NCI-H1694 (cell line): ENCODE measurements at places on chromosomes 4 and X.
A peak's percentile ranks its signal among the peaks of the same experiment; 100 is the strongest.

GRCh38 chrX:114338870-114339269 is 245.0 kb upstream of the HTR2C start:
- no peak for DNase-seq

DNA sequence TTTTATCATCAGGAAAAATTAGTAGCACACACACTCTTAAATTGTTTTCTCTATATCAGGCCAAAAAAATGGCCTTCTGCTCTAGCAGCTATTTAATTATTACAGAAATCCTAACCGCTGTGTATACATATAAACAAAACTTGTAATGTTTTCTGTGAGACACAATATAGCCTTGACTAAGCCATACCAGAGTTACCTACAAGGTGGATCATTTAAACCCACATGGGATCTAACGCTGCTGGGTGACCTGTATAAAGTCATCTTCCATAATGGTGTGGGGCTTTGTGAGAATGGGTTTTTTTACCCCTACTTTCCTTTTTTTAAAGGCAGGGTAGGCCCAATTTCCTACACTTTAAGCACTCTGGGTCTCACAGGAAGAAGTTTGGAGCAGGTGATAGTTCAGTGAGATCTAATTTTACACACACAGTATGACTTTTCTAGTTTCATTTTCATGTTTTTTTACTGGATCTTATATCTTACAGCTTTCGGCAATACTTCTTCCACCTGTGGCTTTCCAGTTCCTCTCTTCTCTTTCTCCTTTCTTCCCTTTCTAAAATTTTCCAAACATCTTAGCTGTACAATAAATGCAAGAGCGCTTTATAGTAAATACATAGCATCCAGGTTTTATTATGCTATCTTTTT is 66.9 kb upstream of the MMAA start:
- no peak for DNase-seq

DNA sequence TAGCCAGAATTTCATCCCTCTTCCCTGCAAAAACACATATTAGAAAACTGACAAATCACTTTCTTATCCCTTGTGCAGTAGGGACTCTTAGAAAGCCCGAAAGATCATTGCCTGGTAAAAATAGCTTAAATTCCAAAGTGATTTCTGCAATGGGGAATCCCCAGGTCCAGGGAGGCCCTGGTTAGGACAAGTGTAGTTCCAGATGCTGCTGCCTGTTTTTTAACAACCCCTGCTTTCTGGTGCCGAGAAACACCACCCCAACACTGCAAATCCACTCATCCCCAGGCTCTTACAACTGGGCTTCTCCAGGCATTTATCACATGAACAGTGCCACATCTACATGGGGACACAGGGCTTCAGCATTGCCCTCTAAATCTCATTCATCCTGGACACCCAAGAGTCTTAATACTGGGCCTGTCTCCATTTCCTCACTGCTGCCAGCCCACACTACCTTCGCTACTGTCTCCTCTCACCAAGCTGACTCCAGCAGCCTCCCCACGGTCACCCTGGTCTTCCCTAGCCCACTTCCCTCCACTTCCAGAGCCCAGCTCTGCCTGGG is 112.2 kb upstream of the PSAPL1 start:
- no peak for DNase-seq

DNA sequence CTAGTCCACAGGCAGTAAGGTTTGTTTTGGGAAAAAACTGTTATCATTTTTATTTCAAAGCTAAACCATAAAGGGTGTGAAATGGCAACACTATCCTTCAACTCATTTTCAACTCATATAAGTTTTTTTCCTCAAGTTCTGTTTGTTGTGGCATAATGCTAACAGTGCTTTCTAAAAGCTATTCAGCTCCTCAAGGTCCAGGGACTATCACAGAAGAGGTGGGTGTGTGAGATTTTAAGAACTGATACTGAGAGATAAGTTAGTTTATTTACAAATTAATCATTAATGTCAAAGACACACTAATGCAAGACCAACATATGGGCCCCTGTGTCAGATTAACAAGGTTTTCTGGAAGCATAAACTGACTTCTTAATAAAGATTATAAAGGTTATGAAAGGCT is 11.8 kb downstream of the UGT2B15 start:
- no peak for DNase-seq

DNA sequence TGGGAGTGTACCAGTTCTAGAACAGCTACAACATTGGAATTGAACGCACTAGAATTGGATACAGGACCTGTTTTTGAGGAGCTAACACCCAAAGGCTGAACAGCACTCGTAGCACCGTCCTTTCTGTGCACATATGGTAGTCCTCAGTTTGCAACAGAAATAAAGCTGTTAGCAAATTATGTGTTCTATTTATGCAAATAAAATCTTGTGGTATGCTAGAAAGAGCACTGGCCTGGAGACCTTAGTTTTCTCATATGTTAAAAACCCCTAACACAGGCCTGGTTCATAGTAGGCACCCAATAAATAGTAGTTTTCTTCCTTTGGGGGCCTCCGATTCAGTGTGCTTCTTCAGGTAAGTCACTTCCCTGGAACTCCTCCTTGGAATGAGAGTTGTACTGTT is 140.3 kb downstream of the AR start:
- DNase-seq = no peak

- no peak for DNase-seq
These were observed 183.3 kb upstream of the INTU start for GRCh38 chr4:127449449-127449848.

DNA sequence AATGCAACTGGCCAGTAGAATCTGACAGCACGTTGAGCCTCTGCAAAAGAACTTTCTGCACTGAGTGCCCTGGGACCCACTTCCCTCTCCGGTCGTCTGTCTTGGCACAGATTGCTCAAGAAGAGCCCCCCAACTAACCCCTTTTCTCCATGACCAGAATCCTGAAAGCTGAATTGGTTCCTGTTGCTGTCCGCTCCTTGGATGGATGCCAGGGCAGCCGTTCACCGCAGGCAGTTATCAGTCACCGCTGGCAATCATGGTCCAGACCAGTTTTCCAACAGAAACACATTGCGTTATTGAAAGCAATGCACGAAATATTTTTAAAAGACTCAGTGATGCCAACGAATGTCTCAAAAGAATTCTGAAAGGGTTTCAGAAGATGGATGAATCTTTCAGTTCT is 733.7 kb upstream of the FRG1 start:
- DNase-seq = no peak

DNA sequence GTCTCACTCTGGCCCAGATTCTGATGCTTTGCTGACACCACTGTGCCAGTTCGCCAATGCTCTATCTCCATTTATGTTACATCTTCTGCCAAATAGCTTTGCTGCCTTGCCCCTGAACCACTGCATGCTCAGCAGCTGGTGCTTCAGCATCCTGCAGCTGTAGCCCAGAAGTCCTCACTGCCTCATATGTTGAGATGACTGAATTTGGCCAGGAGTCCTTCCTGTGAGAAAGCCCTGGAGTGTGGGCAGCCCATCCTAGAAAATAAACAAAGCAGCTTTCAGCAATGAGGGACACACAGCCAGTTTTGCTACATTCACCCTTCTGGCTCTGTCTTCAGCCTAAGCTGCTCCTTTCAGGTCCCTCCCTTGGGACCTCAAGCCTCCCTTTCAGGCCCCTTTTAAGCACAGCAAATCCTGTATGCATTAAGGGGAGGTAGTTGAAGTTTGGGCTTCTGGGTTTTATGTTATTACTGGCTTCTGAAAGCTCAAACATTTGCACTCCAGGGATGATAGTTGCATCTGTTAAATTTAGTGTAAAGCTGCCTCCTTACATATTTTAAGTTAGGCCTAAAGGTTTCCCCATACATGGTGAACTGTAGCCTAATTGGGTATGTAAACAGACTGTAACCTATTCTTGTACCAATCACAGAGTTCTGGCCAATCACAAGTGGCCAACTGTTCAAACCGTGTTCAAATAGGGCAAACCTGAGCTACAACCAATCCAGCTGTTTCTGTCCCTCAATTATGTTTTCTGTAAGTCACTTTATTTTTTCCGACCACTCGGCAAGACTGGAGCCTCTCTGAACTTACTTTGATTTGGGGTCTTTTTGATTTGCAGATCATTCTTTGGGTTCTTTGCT is 2.1 kb upstream of the TMEM165 start:
- DNase-seq = no peak

DNA sequence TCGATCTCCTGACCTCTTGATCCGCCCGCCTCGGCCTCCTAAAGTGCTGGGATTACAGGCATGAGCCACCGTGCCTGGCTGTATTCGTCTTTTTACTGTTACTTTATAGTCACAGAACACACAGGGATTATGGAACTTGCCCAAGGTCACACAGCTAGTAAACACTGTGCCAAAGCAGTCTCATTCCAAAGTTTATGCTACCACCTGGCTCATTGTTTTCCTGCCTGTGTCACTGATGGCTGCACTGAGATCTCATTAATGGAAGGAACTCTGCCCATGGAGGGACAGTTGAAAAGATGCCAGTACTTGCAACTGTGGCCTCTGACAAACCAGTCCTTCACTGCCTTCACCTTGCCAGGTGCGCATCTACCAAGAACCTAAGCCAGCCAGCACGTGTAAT is 517.7 kb downstream of the BCOR start:
- DNase-seq = no peak

GRCh38 chr4:72567036-72567435 is 2.0 kb downstream of the ADAMTS3 start:
- no peak for DNase-seq

GRCh38 chrX:11437642-11438379 is 144.6 kb downstream of the AMELX start:
- DNase-seq = no peak

DNA sequence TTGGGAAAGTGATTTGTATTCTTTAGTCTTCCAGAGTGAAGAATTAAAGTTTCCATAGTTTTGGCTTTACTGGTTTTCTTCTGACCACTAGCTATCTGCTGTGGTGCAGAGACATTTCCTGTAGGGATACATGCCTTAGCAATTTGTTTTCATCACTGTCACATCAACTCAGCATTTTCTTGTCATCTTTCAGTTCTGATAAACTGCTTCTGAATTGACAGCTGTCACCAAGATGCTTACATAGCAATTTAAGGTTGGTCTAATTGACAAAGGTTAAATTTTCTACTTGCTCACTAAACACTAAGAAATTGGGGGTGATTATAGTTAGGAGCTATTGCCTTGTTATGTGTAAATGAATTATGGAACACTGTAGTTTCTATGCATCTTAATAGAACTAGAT is 232.5 kb downstream of the TEX13A start:
- DNase-seq = no peak

DNA sequence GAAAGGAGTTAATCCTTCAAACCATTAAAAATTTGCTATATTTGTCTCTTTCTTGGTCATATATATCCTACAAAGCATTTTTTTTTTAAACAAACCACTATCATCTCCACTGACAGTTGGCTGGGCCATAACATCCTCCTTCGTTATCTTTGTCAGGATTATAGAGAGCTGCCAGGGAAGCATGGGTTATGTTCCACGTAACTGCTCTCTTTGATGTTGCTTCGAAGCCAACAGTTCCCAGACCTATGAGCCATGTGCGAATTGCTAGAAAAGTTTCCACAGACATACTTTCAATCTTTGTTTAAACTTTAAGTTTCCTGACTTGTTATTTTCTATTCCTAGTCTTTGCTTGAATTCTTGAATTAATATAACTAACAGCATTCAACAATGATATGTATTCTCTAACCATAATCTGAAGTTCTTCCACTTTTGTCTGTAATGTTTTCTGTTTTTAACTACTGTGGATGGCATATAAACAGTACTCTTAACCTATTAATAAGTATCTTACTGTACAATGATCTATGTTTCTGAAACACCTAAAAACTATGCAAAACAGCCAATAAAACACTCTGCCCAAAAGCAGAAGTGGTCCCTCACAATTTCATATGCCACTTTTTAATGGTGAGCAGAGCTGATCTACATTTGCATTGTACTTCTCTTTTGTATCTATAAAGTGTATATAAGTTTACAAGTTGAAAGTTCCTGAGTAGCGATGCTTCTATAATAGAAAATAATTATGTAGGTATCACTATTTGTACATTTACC is 37.9 kb downstream of the EREG start:
- no peak for DNase-seq

DNA sequence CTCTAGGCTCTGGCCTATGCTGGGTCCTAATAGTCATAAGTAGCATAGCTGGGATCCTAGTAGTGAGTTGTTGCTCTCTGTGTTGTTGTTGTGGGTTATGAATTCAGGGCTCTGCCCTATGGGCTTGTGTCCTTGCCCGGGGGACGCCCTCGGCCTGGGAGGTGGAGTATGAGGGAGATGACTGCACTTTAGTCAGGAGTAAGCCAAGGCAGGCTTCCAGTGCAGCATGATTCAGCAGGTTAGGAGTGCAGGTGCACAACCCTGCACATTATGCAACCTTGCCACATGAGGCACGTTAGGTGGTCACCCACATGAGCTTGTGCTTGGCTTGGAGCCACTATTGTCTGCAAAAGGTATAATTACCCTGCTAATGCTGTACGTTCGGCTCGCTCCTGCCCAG is 58.4 kb upstream of the CCDC149 start:
- DNase-seq = no peak

GRCh38 chrX:129007631-129008030 is 515.7 kb downstream of the SMARCA1 start:
- DNase-seq = peak; percentile 71

DNA sequence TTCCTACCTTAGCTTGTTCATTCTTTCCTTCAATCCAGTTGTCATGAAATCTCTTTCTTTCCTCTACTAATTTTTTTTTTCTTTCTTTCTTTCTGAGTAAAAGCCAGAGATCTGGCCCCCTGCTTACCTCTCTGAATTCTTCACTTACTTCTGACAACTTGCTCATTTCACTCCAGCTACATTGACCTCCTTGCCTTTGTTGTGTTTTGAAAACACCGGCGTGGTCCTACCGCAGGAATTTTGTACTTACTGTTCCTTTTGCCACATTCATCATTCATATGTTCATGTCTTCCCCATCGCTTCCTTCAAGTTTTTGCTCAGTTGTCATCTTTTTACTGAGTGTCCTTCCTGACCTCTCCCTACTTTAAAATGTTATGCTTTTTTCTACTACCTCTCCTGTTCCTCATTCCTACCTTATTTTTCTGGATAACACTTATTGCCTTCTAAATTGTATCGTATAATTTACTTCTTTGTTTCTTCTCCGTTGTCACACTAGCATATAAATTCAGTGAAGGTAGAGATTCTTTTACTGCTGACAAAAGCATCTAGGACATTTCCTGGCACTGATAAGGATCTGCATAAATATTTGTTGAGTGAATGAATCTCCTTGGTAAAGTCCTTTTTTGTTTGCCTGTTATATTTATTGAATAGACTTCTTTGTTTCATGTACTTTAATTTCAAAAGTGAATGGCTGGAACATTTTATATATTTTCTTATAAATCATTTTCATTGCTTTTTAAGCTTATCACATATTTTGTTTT is 74.4 kb downstream of the NFKB1 start:
- no peak for DNase-seq
